ENCODE measurements at places on chromosomes 3 and 15.

GRCh38 chr3:119187266-119187665, 13.9 kb downstream of the UPK1B start:
- no peak for DNase-seq

GRCh38 chr3:10706156-10706739, 109.8 kb upstream of the SLC6A11 start:
- no peak for DNase-seq

- DNase-seq: no peak
Observed at GRCh38 chr3:138157743-138158142, 17.0 kb downstream of the DBR1 start.

GRCh38 chr3:151303751-151304150, 12.9 kb downstream of the GPR87 start:
- no peak for DNase-seq

GRCh38 chr3:151864423-151865101, 8.9 kb upstream of the SUCNR1 start:
- no peak for DNase-seq

DNA sequence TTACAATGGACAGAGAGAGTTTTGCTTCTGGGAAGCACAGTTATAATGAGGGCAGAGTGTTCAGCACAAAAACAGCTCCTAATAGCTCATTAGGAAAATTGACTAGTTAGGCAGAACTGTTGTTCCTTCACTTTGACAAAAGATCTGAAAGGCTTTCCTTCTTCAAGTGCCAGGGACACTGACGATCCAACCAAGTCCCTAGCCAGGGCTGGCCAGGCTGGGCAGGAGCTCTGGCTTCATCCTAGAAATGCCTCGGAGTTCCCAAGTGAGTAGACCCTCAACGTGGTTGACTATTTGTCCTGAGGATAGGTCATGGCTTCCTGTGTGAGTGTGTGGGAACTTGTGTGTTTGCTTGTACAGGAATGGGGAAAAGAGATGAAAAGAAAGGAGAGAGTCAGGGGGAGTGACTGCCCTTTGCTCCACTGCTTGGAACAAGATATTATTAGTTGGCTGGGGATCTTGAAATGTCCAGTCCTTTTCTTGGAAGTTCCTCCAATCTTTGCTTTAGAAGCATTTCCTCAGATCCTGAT, 617.9 kb downstream of the NTRK3 start:
- DNase-seq: no peak

GRCh38 chr3:190424478-190425439, 24.9 kb downstream of the TMEM207 start:
- no peak for DNase-seq

GRCh38 chr15:68637767-68638404, 59.1 kb downstream of the CORO2B start:
- peak; percentile 88 for DNase-seq

DNA sequence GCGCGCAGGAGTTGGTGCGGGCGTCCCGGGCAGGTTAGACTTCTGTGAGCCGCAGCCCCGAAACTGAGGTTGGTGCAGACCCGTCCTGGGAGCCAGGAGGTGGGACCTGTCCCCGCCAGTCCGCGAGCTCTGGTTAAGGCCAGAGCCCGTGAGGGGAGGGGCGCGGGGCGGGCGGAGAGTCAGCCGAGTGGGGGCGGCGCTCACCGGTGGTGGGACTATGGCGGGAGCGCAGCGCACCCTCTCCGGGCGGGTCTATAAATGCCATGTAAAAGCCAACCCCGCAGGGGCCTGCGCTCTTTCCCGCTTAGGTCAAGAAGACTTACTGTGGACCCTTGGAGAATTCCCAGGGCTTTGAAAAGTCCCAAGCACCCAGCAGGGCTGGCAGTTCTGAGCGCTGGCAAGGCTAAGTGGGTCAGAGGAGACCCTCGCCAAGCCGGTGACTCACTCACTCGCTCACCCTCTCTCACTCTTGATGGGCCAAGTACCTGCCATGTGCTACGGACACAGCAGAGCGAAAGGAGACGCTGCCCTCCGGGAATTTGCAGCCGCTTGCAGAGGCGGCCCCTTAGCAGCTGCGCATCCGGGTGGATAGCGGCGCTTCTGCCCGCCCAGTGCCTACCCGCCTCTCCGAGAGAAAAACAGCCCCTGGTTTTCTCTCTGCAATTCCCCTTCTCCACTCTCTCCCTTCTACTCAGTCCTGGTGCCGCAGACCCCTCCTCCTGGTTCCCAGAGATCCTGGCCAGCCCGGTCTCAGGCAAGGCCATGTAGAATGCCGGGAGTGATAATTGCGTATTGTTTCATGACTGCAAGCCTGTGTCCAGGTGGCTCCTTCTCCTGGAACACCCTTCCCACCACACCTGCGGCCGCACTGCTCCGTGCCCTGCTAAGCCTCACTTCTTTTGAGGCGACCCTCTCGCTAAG, at the start of gene ALDH1L1:
Gene ALDH1L1 (minus strand): TSS at position 110 of the 921 bp plus-strand sequence. CDS start 19,607 bp downstream, outside the sequence.
- DNase-seq: peak; percentile 89

DNA sequence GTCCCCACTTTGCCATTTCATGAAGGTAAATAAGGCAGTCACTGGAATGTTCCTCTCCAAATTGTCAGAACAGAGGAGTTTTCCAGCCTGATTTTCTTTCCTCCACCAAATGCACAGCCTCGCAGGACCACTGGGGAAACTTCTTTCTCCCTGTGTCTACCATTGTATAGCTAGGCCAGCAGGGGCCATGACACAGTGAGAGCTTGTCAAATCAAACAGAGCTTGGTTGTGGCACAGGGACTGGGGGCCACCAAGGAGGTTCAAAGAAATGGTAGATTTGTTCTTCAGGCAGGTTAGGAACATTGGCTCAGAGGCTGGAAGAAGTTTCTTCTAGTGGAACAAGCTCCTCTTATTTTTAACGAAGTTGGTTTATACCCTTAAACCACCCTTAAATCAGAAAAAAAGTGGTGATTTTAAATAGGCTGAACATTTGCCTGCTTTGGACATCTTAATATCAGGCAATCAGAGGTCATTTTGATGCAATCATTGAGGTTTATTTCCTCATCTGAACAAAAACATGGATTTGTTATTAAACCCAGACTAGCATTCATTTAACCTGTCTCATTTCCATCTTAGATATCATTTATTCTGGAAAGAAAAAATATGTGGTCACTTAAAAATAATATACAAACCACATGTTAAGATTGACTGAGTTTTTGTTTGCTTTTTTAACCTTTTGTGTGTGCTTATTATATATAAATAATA, 105.6 kb downstream of the GTPBP8 start:
- no peak for DNase-seq

- no peak for DNase-seq
Observed at GRCh38 chr3:125351152-125351551, 24.0 kb downstream of the ZNF148 start.

DNA sequence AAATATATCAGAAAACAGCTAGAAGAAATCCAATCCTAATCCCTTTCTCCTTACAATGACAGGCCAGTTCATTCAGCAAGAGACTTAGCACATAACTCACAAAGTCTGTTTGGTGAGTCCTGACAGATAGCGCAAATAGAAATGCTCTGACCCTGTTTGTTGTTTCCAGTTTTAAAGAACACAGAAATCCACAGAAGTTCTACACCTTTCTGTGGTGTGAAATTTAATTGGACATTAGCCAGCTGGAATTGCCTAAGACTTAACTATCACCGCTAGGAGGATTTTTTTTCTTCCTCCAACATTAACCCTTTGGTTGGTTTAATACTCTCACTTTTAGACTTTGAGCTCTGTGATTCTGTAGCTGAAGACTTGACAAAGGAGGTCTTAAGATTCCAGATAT, 30.8 kb downstream of the HDC start:
- no peak for DNase-seq

DNA sequence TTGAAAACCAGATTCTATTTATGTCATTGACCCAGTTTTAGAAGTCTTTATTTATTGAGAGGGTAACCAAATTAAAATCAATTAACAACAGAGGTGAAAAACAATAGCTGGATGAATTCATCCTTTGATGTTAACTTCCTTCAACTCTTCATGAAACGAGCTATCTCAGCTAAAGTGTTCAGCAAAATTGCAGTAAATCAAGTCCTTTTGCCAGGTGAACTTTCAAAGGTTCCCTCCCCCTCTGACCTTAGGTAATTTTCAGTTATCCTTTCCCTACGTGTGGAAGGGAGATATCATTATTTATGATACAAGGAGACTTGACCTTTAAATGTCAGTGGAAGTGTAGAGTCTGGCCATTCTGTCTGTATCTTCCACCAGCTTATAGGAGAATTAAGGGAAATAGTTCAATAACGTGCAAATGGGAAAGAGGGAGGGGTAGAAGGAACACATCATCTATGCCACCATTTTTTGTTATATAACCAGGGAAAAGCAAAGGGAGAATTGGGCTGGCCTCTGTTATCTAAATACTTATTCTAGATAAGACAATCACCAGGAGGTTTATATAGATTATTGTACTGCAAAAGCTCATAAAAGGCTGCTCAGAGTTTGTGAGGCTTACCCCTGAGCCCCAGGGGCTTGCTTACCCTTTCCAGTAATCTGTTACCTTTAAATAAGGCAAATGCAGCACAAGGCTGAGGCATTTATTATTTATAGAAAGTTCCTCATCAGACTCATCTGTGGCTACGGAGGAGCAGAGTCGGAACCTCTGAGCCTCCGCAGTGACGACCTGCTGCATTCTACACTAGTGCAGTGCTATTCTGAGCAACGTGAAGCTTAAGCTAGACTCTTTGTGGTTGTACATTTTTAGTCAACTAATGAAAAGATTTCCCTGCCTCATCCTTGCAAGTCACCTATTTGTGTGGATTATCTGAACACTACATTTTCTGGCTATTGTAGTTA, 97.7 kb upstream of the ZBED2 start:
- no peak for DNase-seq

DNA sequence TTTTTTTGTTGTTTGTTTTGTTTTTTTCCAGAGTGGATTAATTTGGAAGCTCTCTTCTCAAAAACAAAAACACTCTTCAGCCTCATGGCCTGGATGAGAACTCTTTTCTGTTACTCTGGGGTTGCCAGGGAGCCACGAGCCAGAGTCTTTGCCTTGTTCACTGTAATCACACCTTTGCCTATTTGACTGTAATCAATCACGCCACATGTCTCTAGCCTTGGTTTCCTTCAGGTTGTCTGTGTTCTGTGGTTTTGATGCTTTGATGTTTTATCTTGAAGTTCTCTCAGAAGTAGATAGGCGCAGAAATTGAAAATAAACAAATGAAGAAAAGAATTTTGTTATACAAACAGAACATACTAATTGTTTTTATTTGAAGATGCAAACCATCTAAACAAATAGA, 62.3 kb upstream of the IGF1R start:
- DNase-seq: no peak

DNA sequence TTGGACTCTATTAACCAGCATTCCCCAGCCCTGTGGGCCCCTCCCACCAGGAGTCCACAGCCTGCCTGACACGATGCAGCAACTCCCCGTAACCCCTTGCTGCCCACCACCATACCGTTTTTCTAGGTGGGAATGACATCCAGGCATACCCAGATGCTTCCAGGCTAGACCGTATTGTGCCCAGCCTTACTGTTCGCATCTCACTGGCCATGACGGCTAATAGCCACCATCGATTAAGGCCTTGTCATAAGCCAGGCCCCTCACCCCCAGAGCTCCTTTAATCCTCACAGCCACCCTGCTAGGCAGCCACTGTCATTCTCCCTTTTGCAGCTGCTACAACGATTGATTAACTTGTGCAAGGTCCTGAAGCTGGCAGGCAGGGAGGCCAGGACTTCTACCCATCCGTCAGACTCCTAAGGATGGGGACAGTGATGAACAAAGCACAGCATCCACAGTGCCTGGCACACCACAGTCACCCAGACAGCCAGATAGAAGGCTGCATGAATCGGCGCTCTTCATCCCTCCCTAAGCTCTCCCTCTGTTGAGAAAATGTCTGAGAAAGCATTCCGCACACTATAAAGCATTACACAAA, 60.0 kb upstream of the FLNB start:
- peak; percentile 42 for DNase-seq

DNA sequence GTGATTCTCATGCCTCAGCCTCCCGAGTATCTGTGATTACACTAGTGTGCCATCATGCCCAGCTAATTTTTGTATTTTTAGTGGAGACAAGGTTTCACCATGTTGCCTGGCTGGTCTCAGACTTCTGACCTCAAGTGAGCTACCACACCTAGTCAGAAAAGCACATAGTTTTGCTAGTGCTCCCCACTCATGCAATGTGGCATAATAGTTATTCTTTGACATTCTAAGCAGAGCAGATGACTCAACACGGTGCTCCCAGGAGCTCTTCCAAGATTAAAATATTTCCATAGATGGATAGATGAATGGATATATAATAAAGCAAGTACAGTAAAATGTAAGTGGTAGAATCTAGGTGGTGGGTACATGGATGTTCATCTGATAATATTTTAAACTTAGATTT, 53.1 kb upstream of the GK5 start:
- DNase-seq: no peak

GRCh38 chr3:10224794-10225665, 23.2 kb upstream of the TATDN2 start:
- peak; percentile 84 for DNase-seq

- DNase-seq: peak; percentile 82
Observed at GRCh38 chr3:142888099-142888480, 793 bp downstream of the PCOLCE2 start.
